ENCODE measurements at places on chromosomes 3 and 15.

DNA sequence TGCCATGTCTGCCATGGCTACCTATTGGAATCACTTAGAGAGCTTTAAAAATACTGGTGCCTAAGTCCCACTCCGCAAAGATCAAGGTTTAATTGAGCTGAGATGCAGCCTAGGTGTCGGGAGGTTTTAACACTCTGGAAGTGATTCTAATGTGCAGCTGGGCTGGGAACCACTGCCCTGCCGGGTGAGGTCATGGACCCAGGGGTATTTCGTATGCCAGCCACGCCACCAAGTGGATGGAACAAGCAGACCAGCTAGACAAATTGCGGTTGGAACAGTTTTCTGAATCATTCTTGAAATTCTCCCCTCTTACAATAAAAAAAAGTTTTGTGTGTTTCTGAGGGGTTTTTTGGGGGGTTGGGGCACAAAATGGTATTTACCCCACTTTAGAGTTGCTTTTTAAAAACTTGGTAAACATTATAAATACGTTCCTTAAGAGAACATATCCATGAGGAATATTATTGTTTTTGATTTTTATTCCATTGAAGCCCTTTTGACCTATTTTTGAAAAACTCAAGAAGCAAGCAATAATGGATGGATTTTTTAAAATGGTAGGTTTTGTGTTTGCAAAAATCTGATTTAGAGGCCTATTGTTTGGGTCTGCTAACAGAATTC, 66.2 kb upstream of the CSTA start:
- no peak for DNase-seq

DNA sequence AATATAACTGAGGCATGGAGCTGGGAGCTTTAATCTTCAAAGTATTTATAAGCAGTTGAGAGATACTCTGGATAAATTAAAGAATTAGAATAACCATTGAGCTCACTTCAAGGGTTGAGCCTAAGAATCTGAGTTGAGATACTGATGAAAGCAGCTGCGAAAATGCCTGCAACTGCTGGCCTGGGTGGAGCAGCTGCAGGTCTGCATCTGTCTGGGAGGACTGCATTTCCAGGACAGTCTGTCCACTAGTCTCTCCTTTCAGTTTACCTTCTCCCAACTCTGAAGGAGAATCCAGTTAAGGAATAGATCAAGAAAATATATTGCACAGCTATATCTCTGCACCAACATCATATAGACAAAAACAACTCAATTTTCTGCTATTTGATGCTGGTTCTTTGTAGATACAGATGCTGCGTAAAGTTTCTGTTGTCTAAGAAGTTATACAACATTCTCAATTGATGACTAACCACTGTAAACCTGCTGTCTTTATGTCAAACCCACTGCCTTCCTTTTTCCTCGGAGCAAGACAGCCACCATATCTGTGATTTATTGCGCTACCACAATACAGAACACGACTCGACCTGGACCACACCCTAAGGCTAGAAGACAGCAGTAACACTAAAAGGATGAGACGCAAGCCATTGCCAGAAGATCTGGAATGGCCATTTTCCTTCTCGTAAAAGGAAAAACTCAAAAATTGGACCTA, 245.1 kb downstream of the MAGI1 start:
- no peak for DNase-seq

DNA sequence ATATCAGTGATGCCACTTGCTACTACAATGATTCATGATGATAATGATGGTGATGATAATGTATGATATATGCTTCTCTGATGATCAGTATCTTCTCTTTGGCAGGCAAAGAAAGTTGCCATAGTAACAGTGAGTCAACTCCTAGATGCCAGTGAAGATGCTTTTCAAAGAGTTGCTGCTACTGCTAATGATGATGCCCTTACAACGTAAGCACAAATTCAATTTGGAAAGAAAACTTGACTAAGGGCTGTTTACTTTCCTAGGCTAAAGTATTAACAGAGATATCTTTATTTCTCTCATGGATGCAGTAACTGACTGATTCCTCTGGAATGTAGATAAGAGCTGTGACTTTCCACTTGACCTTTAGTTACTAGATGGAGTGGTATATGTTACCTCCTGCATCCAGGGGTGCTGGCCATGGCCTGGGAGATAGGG, 27.8 kb downstream of the ADGRG7 start:
- DNase-seq, result no peak

DNA sequence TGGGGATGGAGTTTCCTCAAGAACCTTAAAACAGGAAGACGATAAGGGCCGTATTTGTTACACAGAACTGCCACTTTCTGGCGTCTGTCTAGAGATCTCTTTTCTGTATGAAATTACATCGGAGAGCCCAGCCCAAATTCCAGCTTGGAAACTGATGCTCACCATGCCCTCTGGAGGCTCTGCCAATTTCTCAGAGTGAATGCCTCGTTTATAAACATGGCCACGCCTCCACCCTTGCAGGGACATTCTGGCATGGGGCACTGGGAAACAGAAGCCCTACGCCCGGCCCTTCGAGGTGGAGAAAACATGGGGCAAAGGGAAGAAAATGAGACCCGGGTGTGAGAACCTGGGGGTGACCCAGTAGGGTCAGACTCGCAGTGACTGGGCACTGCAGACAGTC, 53.4 kb upstream of the SEC13 start:
- DNase-seq, result no peak

DNA sequence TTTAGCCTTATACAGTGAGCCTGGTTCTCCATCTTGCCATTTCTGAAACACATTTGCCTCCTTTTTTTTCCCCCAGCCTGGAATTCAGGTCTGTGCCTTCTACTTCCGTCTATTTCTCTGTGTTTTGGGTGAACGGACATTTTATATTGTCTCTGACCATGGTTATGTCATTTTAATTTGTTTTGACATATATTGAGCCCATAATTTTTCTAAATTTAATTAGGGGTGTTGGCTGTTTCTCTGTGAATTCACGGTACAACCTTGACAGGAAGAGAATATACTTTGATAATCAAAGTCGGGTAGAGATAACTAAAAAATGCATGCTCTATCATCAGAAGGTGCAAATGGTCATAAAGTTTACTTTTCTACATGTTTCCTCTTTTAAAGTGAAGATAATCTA, 361.4 kb downstream of the VGLL3 start:
- DNase-seq, result no peak

DNA sequence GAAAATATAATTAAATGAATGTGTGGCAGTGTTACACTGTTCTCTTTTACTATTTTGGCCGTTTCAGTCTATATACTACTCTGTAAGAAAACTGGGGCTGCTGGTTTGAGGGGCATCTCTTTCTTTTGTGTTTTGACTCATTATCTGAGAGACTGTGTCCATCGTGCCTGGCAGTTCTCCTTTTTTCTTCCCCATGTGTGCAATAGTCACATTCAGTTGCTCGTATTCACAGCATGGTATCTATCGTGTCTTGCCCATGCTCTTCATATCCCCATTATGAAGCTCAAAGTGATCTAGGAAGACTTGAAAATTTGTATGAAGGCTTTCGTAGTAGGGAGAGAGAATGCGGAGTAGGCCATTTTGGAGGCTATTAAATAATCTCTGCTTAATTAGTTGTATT, 29.8 kb upstream of the FAH start:
- no peak for DNase-seq

GRCh38 chr3:152770296-152770695, 64.6 kb upstream of the P2RY1 start:
- no peak for DNase-seq

GRCh38 chr3:188931531-188931930, 240.2 kb upstream of the TPRG1 start:
- DNase-seq, result no peak

DNA sequence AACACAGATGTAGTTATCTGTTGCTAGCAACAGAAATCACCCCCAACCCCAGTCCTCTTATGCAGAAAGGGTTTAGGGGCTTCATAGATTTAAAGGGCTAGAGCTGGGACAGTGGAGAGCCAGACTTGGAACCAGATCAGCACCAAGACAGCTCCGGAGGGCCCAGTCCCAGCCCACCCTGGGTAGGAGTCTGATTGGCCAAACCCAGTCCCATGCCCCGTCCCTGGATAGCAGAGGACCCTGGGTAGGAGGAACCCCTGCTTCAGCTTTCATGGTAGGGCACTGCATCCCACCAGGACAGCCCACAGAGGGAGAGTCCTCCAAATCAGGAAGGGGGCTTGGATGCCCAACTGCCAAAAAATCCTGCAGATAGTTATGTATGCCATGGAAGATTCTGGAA, 103.0 kb downstream of the CORO2B start:
- no peak for DNase-seq

- no peak for DNase-seq
Observed at GRCh38 chr15:71547011-71547410, 263.3 kb upstream of the NR2E3 start.

DNA sequence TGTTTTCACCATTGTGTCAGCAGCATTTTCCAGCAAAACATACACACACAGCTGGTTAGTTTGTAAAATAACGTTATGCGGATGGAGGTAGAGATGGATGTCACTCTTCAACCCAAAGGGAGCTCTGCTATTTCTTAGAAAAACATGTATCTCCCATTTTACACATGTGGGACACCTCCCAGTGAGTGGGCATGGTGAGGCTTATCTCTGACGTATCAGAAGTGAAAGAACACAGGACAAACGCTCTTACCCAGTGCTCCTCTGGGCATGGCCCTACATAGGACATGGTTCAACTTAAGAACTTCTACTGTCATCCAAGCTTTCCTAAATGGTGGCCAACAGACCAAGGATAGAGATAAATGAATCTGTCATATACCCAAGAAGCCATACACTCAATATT, 2.1 kb downstream of the FAM240A start:
- DNase-seq, result no peak

DNA sequence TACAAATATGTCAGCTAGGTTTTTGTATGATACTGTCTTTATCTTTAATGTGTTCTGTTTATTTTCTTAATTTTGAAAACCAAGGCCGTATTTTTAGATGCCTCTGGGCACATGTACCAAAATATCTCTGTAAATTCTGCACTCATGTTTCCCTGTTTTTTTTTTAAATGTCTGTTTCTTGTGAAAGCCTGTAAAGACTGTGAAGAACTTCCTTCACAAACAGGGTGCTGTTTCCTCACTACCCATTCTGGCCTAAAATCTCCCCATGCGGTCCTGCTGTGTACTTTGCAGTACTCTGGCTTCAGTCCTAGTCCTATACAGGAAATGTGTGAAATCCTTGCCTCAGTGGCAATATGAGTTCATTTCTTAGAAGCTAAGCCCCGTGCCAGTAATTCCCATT, 133.4 kb upstream of the ZBTB20 start:
- no peak for DNase-seq

DNA sequence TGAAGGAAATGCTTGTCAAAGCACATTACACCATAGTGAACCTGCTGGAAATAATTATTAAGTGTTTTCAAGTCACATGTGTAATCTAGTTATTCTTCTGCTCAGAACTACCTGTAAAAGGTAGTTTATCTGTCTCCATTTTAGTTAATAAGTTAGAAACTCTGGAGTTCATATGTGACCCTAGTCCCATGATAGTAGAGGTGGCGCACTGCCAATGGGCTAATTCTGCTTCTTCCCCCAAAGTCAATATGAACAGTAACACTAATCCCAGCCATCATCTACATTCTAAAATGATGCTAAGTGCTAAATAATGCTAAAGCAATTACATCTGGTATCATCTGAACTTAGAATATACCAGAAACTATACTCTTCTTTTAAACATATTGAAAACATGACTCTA, 361.0 kb upstream of the NECTIN3 start:
- DNase-seq, result no peak

GRCh38 chr3:56904552-56905215, 102.9 kb upstream of the ARHGEF3 start:
- DNase-seq, result no peak

GRCh38 chr15:98455904-98456303, 192.4 kb upstream of the IGF1R start:
- DNase-seq, result no peak

- no peak for DNase-seq
Observed at GRCh38 chr15:75952525-75952924, 48.8 kb downstream of the FBXO22 start.

GRCh38 chr15:70266412-70267121, 168.8 kb upstream of the TLE3 start:
- no peak for DNase-seq

DNA sequence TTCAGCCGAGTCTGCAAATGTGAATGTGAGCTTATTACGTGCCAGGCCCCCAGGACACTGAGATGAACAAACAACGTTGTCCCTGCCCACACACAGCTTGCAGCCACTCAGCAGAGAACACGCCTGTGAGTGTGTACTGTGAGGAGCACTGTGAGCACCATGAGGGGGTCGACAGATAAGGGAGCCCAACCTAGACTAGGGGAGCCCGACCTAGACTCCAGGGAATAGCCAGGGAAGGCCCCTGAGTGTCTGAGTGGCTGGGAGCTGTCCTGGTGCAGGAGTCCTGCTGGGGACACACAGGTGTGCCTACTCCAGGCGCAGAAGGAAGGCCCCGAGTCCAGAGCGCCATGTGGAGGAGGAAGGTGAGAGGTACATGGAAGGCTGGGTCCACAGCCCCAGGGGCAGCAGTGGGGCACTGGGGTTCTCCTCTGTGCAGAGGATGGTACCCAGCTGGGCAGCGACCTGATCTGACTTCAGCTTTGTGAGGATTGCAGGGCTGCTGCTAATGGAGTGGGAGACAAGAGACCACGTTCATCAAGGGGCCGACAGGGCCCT, 36.5 kb downstream of the MGLL start:
- DNase-seq, result no peak

GRCh38 chr15:100598655-100599054, 3.3 kb downstream of the LINS1 start:
- DNase-seq, result no peak

GRCh38 chr3:155192957-155193746, 100.3 kb downstream of the STRIT1 start:
- no peak for DNase-seq

DNA sequence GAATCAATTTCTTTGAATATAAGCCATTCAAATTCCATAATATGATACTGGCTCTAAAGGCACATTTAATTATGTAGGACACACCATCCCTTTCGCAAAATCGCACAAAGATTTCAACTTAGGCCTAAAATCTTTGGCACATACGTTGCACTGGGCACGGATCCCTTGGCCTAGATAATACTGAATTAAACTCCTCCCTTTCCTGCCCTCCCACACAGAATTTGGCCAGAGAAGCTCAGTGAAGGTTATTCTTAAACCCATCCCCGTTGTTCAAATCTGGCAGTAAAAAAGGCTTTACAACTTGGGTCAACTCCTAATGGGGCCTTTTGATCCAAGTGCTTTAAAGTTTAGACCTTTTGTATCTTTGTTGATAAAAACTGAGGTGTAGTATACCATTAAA, 247.2 kb downstream of the PTPRG start:
- no peak for DNase-seq

- no peak for DNase-seq
Observed at GRCh38 chr3:45684327-45684892, 4.8 kb upstream of the SACM1L start.

- peak; percentile 4 for DNase-seq
Observed at GRCh38 chr3:77319711-77320110, 279.8 kb downstream of the ROBO2 start.

GRCh38 chr15:61481886-61482285, 252.8 kb upstream of the RORA start:
- DNase-seq, result no peak

- no peak for DNase-seq
Observed at GRCh38 chr15:84888639-84889038, 4.2 kb downstream of the SLC28A1 start.

Measured in non-pigmented ciliary epithelial cell (primary cell).